AG09309 (cell line): ENCODE measurements at places on chromosomes 3 and 15.

- DNase-seq, result no peak
Measured at GRCh38 chr3:9332250-9333030, 30.4 kb upstream of the THUMPD3 start.

- DNase-seq, result no peak
Measured at GRCh38 chr3:31853580-31853979, 127.5 kb downstream of the OSBPL10 start.

DNA sequence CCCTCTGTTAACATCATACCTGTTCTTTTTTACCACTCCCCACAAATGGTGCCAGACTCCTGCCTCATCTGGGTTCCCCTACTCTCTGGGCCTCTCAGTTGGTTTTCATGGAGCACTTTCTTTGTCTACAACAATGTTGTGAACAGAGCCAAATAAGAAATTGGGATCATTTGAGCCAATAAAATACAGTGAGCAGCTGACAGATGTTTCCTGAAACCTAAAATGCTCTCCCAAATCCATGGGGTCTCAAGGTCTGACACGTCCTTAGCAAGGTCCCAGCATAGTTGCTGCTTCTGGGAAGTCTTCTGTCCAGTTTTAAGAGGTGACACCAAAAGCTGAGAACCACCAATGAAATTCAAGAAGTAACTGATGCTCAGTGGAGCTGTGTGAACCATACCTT, 1.7 kb downstream of the NMNAT3 start:
- no peak for DNase-seq

GRCh38 chr3:122284486-122284885, 40.6 kb upstream of the CSTA start:
- no peak for DNase-seq

DNA sequence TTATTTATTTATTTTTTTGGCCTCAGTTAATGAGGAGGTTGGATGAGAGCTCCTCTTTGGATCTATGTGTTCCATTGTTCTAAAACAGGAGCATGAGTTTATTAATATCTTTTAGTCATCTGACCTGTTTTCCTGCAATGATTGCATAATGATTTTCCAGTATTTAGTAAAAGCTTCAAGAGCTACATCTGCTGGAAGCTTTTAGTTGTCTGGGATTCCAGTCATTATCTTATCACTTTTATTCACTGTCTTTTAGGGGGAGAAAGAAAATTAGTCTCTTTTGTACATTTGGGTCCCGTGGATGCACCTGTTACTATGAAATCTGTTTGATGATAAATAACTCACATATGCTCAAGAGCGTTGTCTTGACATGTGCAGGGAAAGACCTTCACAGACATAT, 1270.0 kb downstream of the ROBO1 start:
- peak; percentile 8 for DNase-seq

DNA sequence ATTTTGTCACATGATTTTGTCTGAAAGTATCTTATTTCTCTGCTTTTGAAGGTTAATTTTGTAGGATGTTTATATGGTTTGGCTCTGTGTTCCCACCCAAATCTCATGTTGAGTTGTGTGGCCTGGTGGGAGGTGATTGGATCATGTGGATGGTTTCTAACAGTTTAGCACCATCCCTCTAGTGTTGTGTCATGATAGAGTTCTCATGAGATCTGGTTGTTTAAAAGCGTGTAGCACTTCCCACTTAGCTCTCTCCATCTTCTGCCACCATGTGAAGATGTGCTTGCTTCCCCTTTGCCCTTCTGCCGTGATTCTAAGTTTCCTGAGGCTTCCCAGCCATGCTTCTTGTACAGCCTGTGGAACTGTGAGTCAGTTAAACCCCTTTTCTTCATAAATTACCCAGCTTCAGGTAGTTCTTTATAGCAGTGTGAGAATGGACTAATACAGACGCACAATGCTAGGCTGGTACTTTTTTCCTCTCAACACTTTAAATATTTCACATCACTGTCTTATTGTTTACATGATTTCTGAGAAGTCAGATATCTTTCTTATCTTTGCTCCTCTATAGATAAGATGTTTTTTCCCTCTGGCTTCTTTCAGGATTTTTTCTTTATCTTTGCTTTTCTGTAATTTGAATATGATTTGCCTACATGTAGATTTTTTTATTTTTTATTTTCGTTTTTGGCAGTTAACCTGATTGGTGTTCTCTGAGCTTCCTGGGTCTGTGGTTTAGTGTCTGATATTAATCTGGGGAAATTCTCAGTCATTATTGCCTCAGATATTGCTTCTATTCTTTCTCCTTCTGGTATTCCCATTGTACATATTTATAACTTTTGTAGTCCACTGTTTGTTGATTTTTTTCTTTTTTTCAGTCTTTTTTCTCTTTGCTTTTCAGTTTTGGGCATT, 22.2 kb downstream of the BTD start:
- DNase-seq, result no peak

- no peak for DNase-seq
Measured at GRCh38 chr3:98557324-98558010, 25.7 kb downstream of the GPR15 start.

DNA sequence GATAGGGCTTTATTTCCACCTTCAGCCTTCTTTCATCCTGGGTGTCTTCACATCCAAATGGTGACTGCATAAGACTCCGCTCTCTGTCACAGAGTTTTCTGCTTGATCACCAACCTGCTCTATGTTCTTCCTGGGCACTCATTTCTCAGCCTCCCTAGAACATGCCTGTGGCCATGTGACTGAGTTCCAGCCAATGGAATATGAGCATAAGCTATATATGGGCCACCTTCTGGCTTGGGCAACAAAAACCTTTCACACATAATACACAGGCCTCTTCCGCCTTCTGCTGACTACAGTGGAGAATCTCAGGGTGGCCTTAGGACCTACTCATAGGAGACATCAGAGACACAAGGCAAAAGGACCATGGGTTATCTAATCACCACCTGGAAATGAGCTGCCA, 51.2 kb upstream of the MED12L start:
- DNase-seq, result no peak

DNA sequence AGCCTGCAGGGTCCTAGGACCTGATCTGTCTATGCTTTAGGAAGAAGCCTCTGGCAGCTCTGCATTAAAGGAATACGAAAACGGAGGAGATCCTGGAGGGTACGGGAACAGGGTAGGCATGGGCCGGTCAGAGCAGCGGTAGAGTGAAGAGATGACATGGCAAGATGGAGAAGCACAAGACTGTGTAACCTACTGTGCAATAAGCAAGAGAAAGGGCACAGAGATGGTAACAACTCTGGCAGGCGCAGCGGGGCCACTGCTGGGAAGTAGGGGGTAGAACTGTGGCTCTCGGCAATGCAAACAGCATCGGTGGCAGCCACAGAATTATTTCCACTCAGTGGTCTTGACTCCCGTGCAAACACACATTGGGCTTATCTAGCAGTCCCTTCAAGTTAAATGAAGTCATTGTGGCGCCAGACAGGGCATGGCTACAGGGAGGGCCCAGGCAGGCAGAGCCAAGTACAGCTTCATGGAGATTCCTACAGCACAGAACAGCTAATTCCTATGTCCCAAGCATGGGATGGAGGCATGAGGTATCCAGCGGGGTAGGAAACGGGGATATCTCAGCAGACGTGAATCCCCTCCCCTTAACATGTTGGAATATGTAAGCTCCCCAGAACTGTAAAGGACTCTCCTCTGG, 28.8 kb downstream of the WHAMM start:
- no peak for DNase-seq

DNA sequence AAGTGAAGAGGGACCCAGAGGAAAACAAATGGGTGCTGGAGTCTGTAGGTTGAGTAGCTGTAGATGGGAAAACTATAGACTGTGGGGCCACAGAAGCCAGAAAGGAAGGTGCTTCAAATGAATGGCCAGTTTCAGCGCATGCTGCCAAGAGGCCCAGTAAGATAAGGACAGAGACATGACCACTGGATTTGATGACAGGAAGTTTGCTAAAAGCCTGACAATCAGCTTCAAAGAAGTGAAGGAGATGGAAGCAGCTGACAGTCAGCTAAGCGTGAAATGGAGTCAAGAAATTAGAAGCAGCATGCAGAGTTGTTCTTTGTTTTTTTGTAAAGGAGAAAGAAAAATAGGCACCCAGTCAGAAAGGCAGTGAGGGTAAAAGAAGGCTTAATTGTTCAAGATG, 24.9 kb downstream of the TXNRD3 start:
- DNase-seq, result no peak

DNA sequence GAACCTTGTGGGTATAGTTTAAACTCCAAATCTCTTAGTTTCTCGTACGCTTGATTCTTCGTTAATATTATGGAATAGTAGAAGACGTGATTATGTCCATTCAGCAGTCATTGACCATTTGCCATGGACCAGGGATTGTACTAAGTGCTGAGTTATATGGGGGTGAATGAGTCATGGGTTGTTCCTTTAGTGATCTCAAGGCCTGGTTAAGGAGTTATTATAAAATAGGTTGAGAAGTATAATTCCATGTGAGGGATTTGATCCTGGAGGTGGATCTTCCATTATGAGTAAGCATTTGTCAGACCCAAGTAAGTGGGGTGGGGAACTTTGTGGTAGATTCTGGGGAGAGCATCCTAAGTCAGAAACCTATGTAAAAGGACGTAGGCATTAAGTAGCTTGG, 15.4 kb downstream of the NR2C2 start:
- peak; percentile 23 for DNase-seq

DNA sequence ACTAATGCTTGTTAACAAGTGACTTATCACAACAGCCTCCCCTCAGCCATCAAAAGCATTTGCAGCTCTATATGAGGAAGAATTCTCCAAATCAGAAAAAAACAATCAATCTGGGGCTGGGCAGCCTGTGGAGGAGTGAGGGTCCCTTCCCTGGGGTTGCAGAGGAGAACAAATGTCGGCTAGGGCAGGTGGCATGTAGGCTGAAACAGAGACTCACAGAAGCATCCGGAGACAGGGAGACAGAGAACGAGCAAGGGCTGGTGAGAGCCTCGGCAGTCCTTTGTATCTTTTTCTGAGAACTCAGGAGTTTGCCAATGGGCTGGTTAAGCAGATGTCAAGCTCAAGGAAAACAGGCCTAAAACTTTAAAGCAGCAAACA, 15.8 kb downstream of the ITGA11 start:
- DNase-seq, result no peak

- no peak for DNase-seq
Measured at GRCh38 chr3:37766797-37767776, 94.6 kb upstream of the CTDSPL start.

- DNase-seq, result no peak
Measured at GRCh38 chr3:144270100-144270499, 298.5 kb downstream of the DIPK2A start.

DNA sequence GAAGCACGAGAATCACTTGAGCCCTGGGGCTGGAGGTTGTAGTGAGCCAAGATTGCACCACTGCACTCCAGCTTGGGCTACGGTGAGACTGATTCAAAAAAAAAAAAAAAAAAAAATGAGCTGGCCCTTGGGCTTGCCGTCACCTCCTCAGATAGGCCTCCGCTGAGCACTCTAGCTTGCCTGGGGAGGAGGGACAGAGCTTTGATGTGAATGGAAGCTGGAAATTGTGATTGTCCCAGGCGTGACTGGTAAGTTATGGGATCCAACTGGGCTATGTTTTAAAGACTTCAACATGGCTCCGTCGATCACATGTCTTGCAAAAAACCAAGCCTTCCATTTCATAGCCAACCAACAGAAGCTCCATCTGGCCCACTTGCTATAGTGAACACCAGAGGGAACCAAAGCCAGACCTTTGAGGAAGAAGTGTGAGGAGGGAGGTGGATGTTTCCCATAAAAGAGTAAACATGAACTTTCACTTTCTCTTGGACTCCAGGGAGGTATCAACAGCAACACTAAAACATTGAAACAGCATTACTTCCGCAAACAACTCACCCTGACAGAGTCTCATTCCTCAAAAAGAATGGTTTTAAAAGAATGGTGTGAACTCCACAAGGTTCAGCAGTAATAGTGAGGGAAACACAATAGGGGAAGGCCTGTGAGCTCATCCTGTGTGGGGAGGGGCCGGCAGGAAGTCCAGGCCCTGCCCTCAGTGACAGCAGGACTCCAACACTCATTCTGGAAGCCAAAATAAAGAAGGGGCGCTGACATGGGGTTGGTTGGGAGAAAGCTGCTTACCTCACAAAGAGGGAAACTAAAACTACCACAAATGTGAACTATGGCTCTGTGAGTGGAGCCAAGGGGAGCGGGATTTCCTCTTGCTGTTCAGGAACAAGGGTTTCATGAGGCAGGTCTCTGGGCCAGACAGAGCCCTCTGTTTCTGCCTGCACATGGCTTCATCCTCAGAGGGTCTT, 59.2 kb upstream of the IL12A start:
- DNase-seq, result peak; percentile 66

DNA sequence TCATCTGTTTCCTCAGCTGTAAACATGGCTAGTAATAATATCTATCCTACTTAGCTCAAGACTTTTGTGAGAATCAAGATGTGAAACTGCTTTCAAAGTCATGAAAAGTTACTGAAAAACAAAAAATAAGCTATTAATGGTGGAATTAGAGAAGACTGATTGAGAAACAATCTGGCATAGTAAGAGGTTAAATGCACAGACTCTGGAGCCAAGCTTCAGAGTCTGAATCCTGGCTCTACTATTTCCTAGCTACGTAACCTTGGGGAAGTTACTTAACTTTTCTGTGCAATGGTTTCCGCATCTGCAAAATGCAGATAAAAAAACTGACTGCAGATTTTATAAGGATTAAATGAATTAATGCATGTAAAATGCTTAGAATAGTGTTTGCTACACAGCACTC, 28.8 kb downstream of the LRRFIP2 start:
- DNase-seq, result no peak
